ENCODE measurements at places on chromosomes 12 and 14.
A peak's percentile ranks its signal among the peaks of the same experiment; 100 is the strongest.

GRCh38 chr14:89933002-89933401, 21.5 kb downstream of the EFCAB11 start:
- no peak for DNase-seq

DNA sequence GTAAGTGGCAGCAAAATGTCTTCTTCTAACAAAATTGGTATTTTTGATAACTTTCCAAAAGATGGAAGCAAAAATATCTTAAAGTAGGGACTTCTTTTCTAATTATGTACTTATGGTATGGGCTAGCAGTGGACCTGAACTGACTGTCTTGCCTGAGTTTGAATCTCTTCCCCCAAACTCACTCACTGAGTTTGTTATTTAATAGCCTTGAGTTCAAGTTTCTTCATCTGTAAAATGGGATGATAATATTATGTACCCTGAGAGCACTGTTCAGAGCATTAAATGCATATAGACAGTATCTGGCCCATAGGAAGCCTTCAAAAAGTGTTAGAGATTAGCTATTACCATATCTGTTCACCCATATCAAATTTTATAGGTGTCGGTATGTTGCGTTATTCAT, 210.4 kb upstream of the NUDT4 start:
- DNase-seq = no peak

GRCh38 chr12:54561164-54561563, 11.8 kb downstream of the PDE1B start:
- DNase-seq = peak; percentile 79

- DNase-seq = peak; percentile 32
Observed at GRCh38 chr12:88241862-88242570, 99.9 kb downstream of the TMTC3 start.

GRCh38 chr12:12890543-12891079, 751 bp upstream of the GPRC5A start:
- no peak for DNase-seq

DNA sequence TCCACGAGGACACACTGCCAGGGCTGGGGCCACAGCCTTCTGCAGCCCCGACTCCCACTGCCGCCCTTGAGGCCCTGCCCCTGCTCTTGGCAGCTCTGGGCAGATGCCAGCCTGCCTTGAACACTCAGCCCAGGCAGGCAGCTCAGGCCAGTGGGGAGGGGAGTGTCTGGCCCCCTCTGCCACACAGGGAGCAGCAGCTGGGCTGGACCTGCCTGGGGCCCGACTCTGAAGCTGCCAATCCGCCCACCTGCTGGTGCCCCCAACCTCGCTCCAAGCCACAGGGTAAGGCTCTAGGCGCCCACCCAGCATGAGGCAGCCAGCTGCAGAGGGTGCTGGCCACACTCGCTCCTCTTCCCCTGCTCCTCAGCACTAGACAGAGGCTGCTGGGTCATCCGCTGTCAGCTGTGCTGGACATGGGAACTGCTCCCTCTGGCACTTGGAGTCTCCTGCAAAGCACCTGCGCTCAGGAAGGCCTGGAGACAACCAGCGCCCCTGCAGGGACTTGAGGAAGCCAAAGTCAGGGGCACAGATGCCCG, 24.6 kb upstream of the NUDT14 start:
- no peak for DNase-seq

GRCh38 chr12:75611041-75611440, 99.6 kb upstream of the KRR1 start:
- DNase-seq = no peak

- no peak for DNase-seq
Observed at GRCh38 chr14:37221073-37221472, 23.3 kb downstream of the MIPOL1 start.

- DNase-seq = no peak
Observed at GRCh38 chr14:75047506-75047905, 3.8 kb downstream of the MLH3 start.

GRCh38 chr14:25848601-25849000, 749.2 kb downstream of the NOVA1 start:
- DNase-seq = no peak

DNA sequence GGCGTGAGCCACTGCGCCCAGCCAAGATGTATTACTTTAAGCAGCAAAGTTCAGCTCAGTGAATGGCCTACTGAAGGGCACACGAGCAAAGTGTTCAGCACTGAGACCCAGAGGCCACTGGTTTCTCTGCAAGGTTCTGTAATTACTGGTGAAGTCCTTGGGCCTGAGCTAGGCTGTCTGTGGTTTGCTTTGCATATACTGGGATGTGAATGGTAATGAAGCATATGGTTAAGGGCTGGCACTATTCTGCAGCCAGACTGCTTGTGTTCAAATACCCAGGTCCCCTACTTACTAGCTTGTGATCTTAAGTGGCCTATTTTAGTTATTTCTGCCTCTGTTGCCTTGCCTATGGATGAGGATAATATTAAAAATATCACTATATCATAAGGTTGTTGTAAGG, 72.0 kb downstream of the LLPH start:
- DNase-seq = no peak

DNA sequence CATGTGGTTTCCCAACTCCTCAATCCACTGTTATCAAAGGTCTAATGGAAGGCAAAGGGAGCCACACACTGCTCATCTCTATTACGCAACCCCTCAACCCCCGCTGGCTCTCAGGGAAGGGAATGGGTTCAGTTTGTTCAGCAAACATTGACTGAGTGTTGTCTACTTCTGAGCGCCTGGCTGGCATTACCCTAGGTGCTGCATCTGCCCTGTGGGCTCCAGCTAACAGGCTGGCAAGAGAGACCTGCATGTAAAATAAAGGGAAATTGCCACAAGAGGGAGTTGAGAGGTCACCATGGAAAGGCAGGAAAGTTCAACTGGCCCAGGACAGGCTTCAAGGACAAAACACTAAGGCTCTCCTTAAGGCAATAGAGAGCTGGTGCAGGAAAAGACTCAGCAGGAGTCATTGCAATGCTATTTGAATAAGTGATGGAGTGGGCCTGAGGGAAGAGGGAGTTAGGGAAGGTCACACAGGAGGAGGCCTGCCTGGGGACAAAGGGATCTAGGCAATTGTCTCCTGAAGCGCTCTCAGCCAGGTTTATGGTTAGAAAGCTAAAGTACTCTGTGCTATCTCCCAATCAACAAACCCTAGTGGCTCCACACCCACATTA, 5.5 kb upstream of the ZNF740 start:
- DNase-seq = peak; percentile 46

- no peak for DNase-seq
Observed at GRCh38 chr14:72606879-72607278, 287.0 kb downstream of the DPF3 start.

- DNase-seq = no peak
Observed at GRCh38 chr12:131986910-131987309, 37.2 kb downstream of the EP400 start.

- DNase-seq = no peak
Observed at GRCh38 chr12:11823043-11823442, 173.6 kb downstream of the ETV6 start.

GRCh38 chr12:52125476-52125900, 46.0 kb downstream of the SMIM41 start:
- DNase-seq = no peak

GRCh38 chr12:1604464-1604863, 10.1 kb upstream of the FBXL14 start:
- DNase-seq = no peak

DNA sequence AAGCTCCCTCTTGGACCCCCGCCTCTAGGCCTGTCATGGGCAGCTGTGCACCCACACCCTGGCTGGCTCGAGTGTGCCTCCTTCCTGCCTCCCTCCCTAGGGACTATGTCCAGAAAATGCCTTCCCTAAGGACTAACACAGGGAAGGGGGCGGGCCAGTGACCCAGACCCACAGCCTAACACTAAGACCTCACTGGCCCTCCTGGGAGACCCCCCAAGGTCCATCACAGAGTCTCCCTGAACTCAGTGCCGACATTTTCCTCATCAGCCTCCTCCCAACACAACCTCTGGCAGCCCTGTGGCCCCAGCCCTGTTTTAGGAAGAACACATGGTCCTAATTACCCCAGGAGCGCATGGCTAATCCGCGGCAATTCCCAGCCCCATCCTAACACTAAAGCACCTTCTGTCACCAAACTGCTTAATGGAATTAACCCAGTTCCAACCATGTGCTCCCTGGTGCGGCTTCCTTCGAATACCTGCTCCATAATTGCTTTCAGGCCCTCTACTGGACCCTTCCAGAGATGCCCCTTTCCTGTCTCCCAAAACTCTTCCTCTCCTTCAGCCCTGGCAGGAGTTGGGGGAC, 5.6 kb downstream of the MSI1 start:
- no peak for DNase-seq

- DNase-seq = no peak
Observed at GRCh38 chr12:121831571-121832245, 27.0 kb downstream of the HPD start.

DNA sequence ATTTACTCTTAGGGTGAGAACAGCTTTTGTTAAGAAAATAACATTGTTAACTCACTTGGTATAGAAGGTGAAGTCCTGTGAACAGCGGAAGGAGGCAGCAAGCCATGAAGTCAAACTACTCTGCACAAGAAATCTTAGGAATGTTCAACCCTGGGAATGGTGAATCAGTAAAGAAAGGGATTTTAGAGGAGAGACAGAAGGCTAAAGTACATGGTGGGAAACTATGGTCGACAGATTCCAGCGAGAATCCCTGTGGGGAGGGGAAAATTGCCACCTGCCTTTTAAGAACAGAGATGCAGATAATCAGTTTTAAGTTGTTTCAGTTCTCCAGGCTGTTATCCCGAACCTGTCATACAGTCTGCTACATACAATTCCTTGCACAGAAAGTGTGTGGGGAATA, 63.2 kb upstream of the PTPRR start:
- no peak for DNase-seq

- DNase-seq = no peak
Observed at GRCh38 chr12:26452511-26452910, 257.1 kb downstream of the SSPN start.

DNA sequence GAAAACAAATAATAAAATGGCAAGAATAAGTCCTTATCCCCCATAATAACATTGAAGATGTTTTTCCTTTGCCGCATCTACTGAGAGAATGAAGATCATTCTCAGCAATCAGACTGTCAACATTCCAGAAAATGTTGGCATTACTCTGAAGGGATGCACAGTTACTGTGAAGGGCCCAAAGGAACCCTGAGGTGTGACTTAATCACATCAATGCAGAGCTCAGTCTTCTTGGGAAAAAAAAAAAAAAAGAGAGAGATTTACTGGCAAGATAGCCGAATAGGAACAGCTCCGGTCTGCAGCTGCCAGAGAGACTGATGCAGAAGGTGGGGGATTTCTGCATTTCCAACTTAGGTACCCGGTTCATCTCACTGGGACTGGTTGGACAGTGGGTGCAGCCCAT, 41.3 kb upstream of the OR6J1 start:
- DNase-seq = no peak

DNA sequence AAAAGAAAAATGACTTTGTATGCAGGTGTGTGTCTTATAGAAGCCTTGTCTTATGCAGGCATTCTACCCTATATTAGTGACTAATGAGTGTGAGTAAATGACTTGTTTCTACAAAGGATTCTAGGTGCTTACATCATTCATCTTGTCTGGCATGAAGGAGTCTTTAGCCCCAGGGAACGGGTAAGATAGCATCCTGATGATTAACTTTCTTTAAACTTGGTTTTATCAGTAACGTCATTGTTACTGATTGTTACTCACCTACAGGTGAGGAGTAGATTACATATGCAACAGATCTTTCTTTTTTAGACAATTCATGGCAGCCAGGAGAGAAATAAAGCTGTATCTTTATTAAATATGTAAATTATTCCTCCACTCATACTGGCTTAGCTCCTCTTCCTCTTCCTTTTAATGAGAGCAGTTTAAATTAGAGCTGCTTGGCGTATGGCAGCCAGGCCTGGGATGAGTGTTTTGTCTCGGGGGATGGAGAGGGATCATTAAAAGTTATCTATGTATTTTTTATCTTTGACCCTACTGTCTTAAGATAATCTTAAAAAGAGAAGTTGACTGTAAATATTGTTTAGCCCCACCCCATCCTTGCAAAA, 57.2 kb upstream of the ATP2A2 start:
- DNase-seq = no peak

DNA sequence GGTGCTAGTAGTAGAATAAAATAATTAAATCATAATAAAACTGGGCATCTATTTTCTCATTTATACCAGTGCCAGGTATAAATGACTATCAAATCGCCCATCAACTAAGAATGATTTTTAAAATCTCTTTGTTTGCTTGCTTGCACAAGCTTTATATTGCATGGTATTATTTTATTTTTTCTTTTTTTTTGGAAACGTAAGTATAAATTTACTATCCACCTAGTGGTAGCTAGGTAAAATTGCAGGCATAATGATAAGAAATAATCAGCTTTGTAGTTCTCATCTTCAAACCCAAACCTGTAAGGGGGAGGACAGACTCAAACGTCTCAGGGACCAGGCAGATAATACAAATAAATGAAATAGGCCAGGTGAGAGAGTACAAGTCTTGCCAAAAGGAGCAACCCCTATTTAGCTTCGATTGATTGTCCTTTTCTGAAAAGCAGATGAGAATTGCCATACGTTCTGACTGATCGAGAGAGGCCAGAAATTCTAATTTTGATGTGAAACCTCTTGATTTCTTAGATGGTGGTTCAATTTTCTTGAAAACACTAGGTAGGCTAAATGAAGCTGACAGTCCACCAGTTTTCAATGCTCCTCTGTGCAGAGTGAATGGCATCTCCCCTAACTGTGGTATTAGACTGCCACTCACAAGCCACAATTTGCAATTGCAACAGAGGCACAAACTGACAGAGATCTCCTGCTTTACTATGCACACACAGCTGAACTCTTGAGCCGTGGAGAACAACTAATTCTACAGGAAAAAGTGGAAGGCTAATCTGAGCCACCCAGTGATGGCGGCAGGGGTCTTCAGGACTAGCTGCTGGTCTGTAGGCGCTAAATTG, 189.3 kb downstream of the DACT1 start:
- DNase-seq = peak; percentile 29

DNA sequence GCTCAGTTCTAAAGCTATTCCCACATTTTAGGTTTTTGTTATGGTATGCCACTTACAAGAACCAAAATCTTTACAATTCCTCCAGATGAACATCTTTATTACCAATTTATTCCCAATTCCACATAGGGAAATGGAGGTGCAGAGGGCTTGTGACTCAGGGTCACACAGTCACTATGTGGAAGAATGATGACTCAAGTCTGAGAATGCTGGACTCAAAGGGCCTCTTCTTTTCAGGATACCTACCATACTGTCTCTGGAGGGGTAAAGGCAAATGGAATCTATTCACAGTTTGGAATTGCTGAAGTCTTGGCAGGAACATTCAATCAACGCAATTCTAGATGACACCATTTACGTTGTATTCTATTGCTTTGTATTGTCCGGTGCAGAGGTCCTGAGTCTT, 48.2 kb upstream of the MANSC4 start:
- no peak for DNase-seq

- no peak for DNase-seq
Observed at GRCh38 chr12:50927356-50927755, 25.0 kb upstream of the HIGD1C start.

GRCh38 chr12:53631721-53632120, 5.5 kb upstream of the ATF7 start:
- DNase-seq = no peak

All from MV-4-11 (cell line).